ENCODE measurements at places on chromosomes 12 and 14.

GRCh38 chr12:54393207-54393609 is 8.7 kb upstream of the ZNF385A start:
- no peak for DNase-seq

- no peak for DNase-seq
Measured at GRCh38 chr14:97155814-97156213, 358.6 kb downstream of the VRK1 start.

DNA sequence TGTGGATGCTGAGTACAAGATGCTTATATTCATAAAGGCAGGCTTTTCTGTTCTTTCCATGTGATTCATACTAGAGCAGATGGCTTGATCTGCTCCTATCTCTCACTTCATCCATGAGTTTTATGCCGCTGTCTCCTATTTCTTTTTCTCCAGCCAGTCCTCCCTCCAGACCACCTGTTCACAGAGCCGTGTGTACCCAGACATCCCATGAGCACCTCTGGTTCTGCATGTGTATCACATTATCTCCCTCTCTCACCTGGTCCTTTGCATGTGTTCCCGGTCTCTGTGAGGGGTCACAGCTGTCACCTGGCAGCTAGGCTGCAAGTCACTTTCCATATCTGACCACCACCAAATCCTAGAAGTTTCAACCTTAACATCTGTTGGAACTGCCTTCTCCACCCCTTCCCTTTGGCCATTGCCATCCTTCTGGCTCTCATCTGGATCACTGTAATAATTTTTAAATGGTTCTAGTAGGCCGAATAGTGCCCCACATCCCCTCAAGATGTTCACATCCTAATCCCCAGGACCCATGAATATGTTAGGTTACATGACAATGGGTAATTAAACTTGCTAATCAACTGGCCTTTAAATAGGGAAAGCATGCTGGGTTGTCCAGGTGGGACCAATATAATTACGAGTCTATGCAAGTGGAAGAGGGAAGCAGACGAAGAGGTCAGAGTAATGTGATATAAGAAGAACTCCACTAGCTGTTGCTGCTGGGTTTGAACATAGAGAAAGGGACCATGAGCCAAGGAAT is 168.1 kb downstream of the SNAPC1 start:
- DNase-seq: no peak

DNA sequence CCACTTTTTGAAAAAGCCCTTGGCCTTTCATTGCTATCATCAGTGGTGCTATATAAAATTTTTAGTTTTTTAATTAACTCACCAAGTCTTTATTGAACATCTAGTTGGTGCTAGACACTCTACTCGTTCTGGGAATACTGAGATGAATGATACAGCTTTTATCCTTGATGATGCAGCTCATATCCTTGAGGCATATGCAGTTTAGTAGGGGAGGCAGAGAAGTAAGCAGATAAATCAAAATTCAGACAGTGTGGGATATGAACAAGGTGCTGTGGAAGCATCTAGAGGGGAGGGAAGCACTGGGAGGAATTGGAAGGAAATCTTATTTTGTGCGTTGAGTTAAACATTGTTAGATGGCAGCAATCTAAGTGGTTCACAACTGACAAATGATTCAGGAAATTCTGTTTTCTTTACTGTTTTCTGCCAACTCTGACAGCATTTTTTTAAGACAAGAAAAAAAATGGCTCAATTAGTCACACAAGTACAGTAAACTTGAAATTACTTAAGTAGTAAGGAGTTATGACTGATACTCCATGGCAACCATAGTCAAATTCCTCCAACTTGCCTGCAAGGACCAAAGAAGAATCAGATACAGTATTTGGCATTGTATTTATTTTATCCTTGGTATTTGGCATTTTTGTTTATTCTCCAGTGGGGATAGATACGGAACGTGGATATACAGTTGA is 119.2 kb downstream of the TMTC2 start:
- DNase-seq: no peak

DNA sequence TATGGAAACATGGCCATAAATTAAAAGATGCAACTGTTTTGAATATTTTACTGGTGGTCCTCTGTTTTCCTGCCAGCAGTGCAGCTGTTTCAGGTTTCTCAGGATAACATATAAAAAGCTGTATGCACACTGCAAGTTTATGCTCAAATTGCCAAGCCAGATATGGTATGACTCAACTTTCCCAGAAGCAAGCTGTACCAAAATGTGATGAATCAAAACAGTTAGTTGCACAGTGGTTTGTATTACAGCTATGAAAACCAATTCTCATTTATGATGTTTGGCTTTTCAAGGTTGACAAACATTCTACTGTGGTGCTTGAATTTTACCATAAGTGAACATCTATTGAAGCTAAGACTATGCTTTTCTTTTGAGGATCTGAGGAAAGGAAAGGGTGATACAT is 15.5 kb downstream of the TRMT5 start:
- no peak for DNase-seq

All from NCI-H774 (cell line).